ENCODE measurements at places on chromosomes 11 and 22.

GRCh38 chr11:120137611-120138521 is at the start of gene TRIM29:
TRIM29 (minus strand) TSS chr11:120138113; CDS start chr11:120138031, 82 bp downstream.
- peak; percentile 61 for DNase-seq

GRCh38 chr11:114827736-114828135 is 149.4 kb downstream of the NXPE2 start:
- no peak for DNase-seq

DNA sequence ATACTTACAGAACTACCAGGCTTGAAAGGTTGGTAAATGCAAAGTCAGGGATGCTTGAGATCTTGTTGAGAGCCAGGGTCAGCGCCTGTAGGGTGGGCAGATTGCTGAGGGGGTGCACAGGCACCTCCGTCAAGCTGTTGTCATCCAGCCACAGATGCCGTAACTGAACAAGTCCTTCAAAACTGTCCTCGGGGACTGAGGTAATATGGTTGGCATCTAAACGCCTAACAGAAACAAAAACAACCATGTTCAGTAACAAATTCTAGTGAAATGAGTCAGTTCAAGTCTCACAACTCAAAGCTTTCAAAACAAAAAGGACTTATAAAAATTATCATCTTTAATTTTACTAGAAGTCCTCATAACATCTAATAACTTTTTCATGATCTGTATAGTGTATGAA is 22.2 kb upstream of the CCDC34 start:
- DNase-seq = peak; percentile 75

DNA sequence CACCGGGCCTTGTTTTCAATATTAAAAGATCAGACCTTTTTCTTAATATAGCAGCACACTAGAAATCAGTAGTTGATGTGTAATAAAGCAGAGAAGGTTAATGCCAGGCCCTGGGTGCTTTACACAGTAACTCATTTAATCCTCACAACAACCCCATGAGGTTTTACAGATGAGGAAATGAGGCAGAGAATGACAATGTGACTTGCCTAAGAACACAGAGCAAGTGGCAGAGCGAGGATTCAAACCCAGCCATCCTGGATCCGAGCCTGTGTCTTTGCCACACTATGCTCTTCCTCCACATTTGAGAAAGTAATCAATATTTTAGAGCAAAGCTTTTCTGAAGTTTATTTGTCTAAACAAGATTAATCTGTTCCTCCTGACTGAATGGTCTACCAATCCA is 7.2 kb downstream of the JAML start:
- DNase-seq = no peak

- peak; percentile 26 for DNase-seq
These were observed 1.1 kb downstream of the HMGXB4 start for GRCh38 chr22:35258191-35258988.

All from kidney tubule cell (primary cell).